Cortex of kidney (tissue), 1 donor: ENCODE measurements at places on chromosomes 1 and 21.

DNA sequence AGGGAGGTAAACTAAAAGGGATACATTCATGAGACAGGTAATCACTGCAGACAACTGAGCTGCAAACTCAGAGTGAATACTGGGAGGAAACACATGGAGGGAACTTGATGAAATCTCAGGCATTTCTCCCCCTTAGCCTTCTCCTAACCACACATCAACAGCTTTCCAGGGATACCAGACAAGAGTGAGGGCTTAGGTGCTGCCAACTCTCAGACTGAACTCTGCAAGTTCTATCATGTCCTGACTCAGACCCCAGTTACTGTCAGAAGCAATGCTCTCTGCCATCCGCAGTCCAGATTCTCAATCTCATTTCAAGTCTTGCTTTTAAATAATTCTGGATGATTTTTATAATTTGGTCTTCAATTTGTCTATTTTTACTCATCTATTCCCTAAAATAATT lies 267.3 kb downstream of the LTN1 start:
- DNase-seq, result no peak

- DNase-seq, result no peak
These were observed 846 bp upstream of the PER3 start for GRCh38 chr1:7783178-7783711.

- no peak for DNase-seq
These were observed 47.1 kb downstream of the CACHD1 start for GRCh38 chr1:64516803-64517568.

DNA sequence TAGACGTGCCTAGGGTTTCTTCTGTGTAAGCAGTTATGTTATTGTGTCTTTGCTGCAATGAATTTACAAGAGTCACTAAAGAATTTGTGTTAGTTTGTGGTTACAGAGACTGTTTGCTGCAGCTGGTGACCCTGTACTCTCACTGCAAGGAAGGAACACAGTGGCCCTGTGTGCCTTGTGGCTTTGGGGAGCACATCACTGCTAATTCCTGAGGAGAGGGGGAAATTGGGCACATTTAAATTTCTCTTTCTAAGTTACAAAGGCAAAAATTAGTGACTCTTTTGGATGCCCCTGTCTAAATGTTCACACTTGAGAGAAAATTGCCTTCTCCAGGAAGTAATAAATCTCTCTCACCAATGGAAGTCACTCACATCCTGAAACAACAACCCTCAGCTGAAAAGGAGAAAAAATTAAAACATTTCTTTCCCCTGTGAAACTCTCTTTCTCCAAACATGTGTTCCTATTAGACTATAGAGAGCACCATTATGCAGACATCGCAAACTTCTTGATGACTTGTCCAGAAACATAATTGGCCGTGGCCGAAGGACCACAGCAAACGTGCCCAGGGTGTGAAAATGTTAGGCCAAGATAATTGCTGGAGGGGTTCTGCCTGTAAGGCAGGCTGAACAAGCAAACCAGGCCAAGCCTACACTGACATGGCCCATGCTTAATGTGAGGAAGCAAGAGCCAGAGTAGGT lies 32.3 kb upstream of the SPAG17 start:
- no peak for DNase-seq

DNA sequence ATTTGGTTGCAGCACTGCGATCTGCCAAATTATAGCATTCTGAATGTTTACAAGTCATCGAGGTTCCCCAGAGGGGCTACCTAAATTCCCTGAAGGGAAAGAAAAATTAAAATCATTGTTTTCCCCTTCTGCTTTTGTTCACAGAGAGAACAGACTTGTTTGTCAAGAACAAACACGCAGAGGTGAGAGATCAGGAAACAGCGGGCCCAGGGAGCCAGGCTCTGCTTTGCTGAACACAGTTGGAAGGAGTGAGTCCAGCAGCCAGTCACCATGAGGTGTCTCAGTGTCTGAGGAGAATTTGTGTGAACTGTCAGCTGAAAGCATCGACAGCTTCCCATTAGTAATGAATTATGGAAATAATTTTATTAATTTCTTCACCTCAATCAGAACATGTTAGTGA lies 52.5 kb downstream of the RWDD3 start:
- no peak for DNase-seq

GRCh38 chr21:39314143-39315027 lies 953 bp upstream of the BRWD1 start:
- no peak for DNase-seq

DNA sequence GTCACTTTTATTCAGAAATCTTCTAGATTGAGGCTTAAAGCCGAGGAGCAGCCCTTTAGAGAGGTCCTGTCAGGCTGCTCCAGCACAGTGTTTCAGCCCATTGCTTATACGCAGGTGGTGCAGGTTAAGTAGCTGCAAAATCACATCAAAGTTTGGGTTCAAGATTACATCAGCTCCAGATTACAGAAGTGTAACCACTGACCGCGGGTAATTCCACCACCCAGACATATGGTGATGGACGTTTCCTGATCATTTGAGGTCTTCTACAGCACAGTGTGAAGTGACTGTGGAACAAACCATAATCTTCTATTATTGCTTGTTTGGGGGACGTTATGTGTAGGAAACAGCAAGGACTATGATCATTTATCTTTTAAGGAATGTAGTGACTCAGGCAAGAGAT lies 11.8 kb downstream of the C1orf115 start:
- no peak for DNase-seq

- DNase-seq, result no peak
These were observed 13.2 kb downstream of the TMEM81 start for GRCh38 chr1:205071028-205071409.

- no peak for DNase-seq
These were observed 28.2 kb downstream of the UBE2G2 start for GRCh38 chr21:44773291-44773932.

- DNase-seq, result no peak
These were observed 140.0 kb downstream of the FCRL5 start for GRCh38 chr1:157412308-157412707.

- no peak for DNase-seq
These were observed 27.5 kb downstream of the SLC37A1 start for GRCh38 chr21:42541174-42541573.

GRCh38 chr1:212432661-212433576 lies at the start of gene NENF:
Gene NENF (plus strand): TSS chr1:212432920. CDS start chr1:212432944, 24 bp downstream.
- DNase-seq, result no peak

GRCh38 chr1:228944935-228945371 lies 209.7 kb downstream of the RHOU start:
- no peak for DNase-seq

GRCh38 chr1:100607628-100608240 lies 69.8 kb downstream of the GPR88 start:
- DNase-seq, result no peak

- no peak for DNase-seq
These were observed 56.8 kb downstream of the GLIS1 start for GRCh38 chr1:53681977-53682685.

DNA sequence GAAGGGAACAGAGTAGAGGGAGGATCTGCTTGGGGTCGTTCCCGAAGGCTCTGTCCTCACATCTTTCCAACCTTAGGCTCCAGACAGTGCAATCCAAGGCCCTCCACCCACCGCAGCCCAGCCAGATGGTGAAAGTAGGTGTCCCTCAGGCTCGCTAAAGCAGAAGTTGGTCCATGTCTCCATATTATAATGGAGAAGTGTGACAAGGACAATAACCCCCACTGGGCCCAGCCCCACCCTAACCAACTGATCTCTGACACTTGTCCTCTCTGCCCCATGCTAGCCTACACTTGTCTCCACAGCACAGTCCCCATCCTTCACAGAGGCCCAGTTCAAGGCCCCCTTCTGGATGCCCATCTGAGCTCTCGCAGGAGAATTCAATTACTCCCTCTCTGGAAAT lies 48.7 kb downstream of the DMAP1 start:
- no peak for DNase-seq

- DNase-seq, result no peak
These were observed 38.5 kb upstream of the LAX1 start for GRCh38 chr1:203726417-203726867.

DNA sequence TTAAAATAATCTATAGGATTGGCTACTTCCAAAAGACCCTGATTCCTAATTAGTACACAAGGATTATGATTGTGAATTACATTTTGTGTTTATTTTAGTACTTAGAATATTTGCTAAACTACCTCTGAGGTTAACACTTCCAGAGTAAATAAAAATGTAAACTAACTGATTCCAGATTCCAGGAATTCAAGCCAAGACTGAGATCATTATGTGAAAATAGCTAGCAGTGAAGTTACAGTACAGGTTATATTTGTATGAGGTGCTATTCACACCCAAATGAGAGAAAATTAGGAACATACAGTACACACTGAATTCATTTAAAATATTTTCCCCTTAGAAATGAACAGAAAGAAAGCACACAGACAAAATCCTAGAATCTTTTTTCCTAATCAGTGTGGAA lies 28.8 kb downstream of the TTLL7 start:
- DNase-seq, result no peak

DNA sequence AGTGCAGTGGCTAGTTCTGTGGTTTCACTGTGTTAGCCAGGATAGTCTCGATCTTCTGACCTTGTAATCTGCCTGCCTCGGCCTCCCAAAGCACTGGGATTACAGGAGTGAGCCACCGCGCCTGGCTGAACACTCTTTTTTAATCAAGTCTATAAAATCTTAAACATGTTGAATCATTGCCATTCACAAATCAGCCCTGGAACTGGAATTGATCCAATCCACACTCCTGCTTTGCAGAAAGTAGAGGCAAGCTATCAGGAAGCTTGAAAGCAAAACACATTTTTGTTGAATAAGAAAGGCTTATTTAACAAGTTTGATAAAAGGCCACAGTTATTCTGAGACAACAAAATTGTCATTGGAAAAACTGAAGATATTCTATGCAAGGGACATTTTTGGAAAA lies 18.3 kb upstream of the EFHD2 start:
- DNase-seq, result no peak

GRCh38 chr1:236800623-236801022 lies 5.5 kb downstream of the MTR start:
- no peak for DNase-seq

DNA sequence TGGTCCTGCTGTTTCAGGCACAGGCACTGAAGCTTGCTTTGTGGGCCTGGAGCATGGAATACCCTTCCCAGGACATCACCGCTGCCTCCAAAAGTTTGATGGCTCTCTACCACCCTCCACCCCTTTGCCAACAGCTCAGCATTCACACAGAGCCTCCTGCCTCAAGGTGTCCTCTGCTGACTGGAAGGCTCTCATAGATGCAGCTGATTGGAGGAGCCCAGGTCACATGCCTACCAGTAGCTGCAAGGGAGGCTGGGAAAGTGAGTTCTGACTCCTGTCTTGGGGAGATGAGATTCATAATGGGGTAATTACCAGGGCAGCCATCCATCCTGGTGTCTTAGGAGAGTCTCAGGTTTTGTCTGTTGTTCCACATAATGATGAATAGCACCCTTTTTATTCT lies 124.8 kb upstream of the GRIK3 start:
- no peak for DNase-seq

DNA sequence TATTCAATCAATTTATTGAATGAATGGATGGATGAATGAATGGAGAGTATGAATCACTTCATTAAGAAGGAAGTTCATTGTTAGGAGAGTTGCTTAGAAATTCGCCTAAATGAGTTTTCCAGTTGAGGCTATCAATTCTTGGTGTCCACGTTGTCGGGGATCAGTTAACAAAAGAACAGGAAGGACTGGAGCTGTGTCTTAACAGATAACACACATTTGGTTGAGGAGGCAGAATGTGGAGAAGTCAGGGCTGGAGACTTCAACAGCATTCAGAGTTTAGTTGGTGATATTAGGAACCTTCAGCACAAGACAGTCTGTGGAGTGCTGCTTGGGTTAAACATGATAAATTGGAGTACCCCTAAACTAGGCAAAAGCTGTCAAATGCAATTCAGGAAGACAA lies 33.7 kb downstream of the ZBTB18 start:
- no peak for DNase-seq

DNA sequence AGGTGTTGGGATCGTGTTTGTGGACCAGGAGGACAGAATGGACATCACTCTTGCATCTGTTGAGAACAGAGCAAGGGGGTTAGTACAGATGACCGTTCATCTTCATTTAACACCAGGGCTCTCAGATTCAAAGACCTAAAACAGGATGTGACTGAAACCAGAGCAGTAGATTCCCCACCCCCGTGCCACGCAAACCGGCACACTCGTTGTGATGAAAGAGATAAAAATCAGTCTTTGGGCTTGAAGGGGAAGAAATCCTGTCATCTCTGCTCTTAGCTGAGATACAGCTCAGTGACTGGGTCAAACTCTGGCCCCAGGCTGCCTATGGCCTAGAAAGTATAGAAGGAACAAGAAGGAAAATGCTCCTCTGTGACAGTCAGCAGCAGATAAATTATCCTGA lies 146.2 kb upstream of the KRTAP19-8 start:
- no peak for DNase-seq

- DNase-seq, result no peak
These were observed 180.3 kb downstream of the PTBP2 start for GRCh38 chr1:96901783-96902363.

- no peak for DNase-seq
These were observed 472.6 kb upstream of the DEPDC1 start for GRCh38 chr1:68969441-68969840.

DNA sequence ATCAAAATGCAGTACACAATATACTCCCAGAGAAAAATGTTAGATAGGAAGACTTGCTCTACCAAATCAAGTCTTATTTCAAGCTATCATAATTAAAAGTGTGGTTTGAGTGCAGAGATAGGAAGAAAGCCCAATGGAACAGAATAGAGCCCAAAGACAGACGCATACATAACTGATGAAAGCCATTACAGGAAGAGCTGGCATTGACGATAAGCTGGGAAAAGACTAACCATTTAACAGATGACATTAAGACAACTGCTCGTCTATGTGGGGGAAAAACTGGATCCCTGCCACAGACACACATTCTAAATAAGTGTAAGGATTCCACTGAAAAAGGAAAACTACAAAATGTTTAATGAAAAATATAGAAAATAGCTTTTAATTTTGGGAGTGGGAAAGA lies 85.5 kb downstream of the NGF start:
- no peak for DNase-seq

GRCh38 chr1:79629414-79629813 lies 622.9 kb upstream of the ADGRL4 start:
- DNase-seq, result no peak

- no peak for DNase-seq
These were observed 61.2 kb upstream of the CASZ1 start for GRCh38 chr1:10857687-10858086.

DNA sequence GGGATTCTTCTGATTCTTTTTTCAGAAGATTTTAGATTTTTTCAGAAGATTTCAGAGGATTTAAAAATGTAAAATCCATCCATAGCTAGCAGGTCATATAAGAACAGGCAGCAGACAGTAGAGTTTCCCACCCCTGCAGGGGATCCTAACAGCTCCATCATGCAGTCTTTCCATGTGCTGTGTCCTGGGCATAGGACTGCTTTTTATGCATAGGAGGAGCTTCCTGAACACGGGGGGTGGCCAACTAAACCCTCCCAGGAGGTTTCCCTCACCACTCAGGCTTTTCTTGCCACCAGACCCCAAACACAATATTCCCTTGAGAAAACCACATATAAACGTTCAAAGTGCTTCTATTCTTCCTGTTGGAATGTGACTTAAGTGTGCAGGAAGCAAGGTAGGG lies 90.1 kb upstream of the TNR start:
- DNase-seq, result no peak

DNA sequence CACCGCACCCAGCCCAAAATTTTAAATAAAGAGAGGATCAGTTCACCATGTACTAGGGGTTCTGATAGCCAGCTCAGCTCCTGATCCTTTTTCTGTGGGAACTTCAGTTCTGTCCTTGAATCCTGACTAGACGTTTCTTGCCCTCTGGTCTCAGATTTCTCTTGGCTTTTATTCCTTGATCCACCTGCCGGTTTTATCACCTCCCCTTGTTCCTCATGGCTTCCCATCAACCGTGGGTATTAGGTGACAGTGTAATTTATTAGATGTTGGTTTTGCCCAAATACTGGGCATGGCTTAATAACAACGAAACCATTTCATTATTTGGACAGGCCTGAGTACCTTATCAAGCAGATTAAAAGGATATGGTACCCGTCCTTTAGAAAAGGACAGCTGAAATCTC lies 22.5 kb downstream of the SLC45A1 start:
- DNase-seq, result no peak
